Occipital lobe (tissue), 3 donors: ENCODE measurements at places on chromosomes 7 and 10. TPM values are rescaled to one million over a fixed set of nuclear protein-coding genes. Genes with fewer than 3 reads are reported as not detected.

The AGAP6 gene
- 3.9 TPM for total RNA-seq

The SVIL gene
- total RNA-seq: 14.5 TPM

GRCh38 chr10:110840225-110840922, 31.4 kb upstream of the PDCD4 start:
- DNase-seq: no peak

The LRMDA gene
- total RNA-seq: 0.62 TPM

DNA sequence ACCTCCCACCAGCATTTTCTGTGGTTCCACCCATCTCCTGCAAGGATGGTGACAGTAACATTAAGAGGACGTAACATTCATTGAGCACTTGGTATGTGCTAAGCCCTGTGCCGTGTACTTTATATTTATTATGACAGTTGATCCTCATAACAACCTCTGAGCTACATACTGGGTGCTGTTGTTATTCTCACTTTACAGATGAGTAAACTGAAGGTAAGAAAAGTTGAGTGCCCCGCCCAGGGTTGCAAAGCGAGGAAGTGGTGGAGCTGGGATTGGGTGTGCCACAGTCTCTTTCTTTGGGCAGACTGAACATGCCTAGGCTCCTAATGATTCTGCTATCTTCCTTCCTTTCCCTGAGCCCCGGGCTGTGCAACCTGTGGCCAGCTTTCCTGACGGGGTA, 107.4 kb downstream of the SH3PXD2A start:
- no peak for DNase-seq

DNA sequence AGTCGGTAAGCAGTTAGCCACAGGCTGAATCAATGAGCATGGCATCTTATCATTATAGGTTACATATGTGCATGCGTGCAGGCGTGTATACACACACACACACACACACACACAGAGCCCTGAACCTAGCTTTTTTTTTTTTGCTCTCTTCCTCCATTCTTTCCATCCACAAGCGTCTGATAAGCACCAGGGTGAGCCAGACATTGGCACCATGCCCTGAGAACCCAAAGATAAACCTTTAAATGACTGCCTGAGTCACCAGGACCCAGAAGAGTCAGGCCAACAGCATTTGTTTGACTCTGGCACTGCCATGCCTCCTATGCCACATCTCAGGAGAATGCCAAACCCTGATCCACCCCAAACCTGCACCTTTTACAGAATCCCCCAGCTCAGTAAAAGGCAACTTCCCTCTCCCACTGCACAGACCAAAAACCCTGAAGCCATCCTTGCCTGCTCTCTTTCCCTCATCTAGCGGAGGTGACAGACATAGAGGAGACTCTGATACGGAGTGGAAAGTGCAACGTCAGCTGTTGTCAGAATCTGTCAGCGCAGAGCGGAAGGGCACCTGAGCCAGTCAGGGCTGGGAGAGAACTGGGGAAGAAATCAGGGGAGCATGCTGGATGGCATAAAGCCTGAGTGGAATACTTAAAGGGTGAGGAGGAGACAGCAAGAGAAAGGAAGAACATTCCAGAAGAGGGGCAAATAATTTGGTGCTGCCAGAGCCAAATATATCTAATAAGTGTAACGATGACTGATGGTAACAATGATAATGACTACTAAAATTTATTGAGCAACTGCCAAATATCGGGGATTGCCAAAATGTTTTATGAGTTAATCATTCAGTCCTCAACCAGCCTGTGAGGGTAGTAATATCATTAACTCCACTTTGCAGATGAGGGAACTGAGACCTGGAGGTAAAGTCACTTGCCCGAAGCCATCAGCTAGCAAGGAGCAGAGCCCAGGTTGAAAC, 3.2 kb downstream of the PARP12 start:
- no peak for DNase-seq

The ADAM22 gene
- total RNA-seq: 90.6 TPM
